ENCODE measurements at places on chromosomes 12 and 14. TPM values are rescaled to one million over a fixed set of nuclear protein-coding genes. Genes with fewer than 3 reads are reported as not detected.
A peak's percentile ranks its signal among the peaks of the same experiment; 100 is the strongest.

Gene IL25
- total RNA-seq = not detected

Gene AMN1
- 0.95 TPM for total RNA-seq

Gene HOXC12
- total RNA-seq = not detected

Gene POTEM
- not detected for total RNA-seq

GRCh38 chr12:46548605-46549071 lies 176.1 kb upstream of the SLC38A2 start:
- no peak for DNase-seq
- no peaks in the 10 kb centered on the region for H3K27me3 ChIP-seq
- H3K27ac ChIP-seq = no peak overlapping the region
- no peaks in the 10 kb centered on the region for H3K36me3 ChIP-seq
- H3K4me3 ChIP-seq = no peak overlapping the region
- H3K4me1 ChIP-seq = no peaks in the 10 kb centered on the region

DNA sequence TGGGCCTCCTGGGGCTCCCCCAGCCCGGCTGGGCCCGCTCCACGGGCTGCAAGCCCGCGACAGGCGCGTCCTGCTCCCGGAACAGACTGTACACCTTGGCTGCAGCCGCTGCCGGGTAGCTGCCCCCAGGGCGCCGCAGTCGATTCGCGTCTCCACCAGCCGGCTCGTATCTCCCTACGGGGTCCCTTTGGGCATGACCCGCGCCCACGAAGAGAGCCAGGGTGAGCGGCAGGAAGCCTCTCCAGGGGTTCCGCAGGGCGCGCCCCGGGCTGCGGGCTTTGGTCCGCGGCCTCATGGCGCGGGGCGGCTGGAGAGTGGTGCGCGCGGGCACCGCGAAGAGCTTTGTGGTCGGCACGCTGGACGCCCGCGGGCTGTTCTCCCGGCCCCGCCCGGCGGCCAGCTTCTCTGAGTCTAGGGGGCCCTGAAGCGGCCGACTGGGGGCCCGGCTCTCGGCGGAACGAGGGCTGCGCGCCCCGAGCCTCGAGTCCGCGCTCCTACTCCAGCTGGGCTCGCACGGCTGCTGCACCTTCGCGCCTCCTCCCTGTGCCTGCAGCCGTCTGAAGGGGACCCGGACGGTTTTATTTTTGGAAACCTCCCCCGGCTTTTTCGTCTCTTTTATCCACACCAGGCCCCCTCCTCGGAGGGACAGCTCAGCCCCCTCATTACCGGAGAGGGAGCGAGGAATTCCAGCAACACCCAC lies at the start of gene LTBP2:
LTBP2 (minus strand) TSS at position 588 of the 700 bp plus-strand sequence; CDS start at position 295, 293 bp downstream.
- DNase-seq = peak; percentile 61
- H3K4me3 ChIP-seq = peak within 1 kb of the TSS; percentile 63
- H3K27ac ChIP-seq = no peak within 1 kb of the TSS
- peaks cover 17% of the 10 kb centered on the region for H3K4me1 ChIP-seq
- no peaks in the 10 kb centered on the region for H3K36me3 ChIP-seq

DNA sequence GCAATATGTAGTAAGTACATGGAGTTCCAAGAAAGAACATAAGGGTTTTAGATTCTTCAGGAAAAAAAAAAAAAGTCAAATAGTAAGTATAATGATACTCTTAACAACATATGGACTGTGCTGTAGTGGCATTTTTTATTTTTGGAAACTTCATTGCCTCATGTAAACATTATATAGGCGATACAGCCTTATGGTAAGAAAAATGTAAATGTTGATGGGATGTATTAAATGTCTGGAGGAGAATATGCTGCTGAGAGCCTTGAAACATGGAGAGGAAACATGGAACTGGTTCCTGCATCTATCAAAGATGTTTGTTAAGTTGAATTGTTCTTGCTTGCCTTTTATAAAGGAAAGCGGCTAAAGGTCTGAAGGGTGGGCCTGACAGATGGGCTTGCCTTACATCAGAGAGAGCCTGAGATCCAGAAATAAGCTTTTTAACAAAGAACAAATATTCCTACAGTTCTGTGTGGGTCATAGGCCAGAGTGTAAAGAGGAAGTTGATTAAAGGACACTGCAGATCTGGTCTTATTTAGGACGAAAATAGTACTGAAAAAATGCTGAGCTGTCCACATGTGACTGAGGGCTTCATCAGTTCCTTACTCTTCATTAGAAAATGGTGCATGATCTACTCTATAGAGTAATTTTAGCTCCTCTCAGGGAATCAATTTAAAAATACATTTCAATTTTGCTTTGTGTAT lies 448.1 kb upstream of the DCN start:
- no peak overlapping the region for H3K27ac ChIP-seq
- H3K36me3 ChIP-seq = no peaks in the 10 kb centered on the region
- H3K4me1 ChIP-seq = no peaks in the 10 kb centered on the region
- no peak for DNase-seq
- no peaks in the 10 kb centered on the region for H3K27me3 ChIP-seq

GRCh38 chr12:52232203-52232673 lies 805 bp upstream of the KRT7 start:
- H3K36me3 ChIP-seq = no peaks in the 10 kb centered on the region
- no peak overlapping the region for H3K27ac ChIP-seq
- peaks cover 6% of the 10 kb centered on the region for H3K27me3 ChIP-seq
- H3K4me1 ChIP-seq = peaks cover 20% of the 10 kb centered on the region

All from Peyer's patch (tissue), 4 donors.